ENCODE measurements at places on chromosomes 12 and 14.

DNA sequence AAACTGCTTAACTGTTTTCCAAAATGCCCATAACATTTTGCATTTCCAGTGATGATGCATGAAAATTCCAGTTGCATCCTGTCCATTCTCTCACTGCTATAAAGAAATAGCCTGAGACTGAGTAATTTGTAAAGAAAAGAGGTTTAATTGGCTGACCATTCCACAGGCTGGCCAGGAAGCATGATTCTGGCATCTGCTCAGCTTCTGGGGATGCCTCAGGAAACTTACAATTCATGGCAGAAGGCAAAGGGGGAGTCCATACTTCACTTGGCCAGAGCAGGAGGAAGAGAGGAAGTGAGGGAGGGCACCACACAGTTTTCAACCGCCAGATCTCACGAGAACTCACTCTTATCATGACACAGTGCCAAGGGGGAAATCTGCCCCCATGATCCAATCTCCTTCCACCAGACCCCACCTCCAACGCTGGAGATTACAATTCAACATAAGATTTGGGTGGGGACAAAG, 18.2 kb upstream of the CLEC2D start:
- DNase-seq: no peak

DNA sequence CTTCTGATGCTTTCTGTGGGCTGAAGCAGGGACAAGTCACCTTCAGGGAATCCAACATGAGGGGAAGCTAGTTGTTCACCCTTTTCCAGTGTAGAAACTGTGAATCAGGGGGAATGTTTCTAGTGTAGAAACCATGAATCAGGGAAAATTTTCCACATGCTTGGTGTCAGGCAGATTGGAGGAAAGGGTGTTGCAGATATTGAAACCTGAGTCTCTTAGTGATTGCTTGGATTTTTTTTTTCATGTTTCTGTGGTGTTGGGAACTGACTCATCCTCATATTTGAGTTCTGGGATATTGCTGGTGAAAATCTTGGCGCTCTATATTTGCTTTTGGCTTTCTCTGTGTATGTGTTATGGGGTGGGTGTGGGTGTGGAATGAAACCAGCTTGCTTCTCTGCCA, 144.5 kb upstream of the FBXO33 start:
- DNase-seq: no peak

DNA sequence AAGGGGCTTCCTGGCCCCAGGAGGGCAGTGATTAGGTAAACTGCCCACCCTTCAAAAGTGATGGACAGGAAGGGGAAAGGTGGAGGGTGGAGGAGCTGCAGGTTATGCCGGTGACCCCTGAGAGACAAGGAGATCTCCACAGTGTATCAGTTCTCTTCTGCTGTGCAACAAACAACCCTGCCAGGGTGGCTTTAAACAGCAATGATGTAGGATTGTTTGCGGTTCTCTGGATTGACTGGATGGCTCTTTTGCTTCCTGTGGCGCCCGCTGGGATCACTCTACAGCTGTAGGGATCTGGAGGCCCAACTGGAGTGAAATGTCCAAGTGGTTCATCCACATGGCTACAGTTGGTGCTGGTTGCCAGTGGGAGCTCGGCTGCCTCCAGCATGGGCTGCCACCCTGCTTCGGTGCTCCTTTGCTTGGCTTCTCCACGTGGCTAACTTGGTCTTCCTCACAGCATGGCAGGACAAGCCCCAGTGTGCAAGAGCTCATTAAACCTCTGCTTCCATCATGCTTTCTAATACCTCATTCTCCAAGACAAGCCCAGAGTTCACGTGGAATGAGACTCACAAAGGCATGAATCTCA, 8.6 kb upstream of the ANKRD9 start:
- no peak for DNase-seq

DNA sequence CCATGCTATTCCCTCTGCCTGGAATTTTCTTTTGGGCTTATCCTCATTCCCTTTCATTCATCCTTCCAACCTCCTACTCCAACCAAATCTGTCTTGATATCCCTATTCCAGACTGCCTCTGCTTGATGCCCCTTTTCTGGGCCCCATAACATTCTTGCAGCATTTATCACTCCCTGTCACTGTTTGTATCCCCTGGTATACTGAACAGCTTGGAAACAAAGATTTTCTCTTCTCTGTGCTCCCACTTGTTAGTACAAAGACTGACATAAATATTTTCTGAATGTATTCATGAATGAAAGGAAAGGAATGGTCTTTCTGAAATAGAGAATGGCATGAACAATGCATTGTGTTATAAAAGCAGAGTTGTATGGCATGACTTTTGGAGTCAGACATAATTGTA, 7.5 kb downstream of the IRAK4 start:
- no peak for DNase-seq

- DNase-seq: no peak
Measured at GRCh38 chr12:124658806-124659402, 91.5 kb upstream of the NCOR2 start.

DNA sequence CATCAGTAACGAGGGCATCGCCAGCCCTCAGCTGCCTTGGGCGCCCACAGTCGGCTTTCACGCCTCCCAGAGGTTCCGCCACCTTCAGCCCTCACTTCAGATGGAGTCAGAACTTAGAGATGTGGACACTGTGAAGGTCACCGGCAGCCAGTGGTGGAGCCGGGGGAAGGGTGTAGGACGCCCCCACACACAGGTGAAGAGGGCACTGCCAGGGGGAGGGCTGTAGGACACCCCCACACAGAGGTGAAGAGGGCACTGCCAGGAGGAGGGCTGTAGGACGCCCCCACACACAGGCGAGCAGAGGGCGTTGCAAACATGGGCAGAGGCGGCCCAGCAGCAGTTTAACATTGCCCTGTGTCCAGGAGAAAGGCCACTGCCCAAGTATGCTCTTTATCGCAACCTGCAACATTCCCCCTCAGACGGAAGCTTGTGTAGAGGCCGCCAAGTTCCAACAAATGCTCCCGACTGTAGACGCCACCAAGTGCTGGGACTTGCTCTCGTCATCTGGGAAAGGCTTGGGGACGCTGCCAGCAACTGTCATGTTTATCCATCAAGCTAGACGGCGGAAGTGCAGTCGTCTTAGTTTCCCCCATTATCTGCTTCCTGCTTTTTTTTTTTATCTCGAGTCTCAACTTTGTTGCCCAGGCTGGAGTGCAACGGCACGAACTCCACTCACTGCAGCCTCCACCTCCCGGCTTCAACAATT, 4.9 kb upstream of the ANKLE2 start:
- no peak for DNase-seq

DNA sequence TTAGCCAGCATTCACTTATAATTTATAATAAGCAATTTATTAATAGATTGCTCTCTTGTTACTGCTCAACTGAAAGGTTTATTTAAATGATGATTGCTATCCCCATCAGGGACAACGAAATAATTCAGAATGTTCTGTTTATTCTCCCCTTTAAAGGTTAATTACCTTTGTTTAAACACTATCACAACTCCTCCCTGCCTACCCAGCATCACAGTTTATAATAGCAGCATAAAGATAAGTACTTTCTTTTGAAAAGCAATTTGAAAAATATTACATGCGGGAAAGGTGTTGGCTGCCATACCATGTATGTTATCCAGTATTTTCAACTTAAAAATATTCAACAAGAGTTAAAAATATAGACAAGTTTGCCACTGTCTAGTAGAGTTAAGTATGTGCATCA, 30.6 kb downstream of the SCAF11 start:
- no peak for DNase-seq

- no peak for DNase-seq
Measured at GRCh38 chr12:111387747-111388323, 17.9 kb upstream of the SH2B3 start.
